Glomerular endothelial cell (primary cell): ENCODE measurements at places on chromosomes 4 and X. TPM values are rescaled to one million over a fixed set of nuclear protein-coding genes. Genes with fewer than 3 reads are reported as not detected.

- DNase-seq: no peak
Measured at GRCh38 chr4:120864969-120865368, 57.6 kb downstream of the PRDM5 start.

FAM9B gene
- total RNA-seq: not detected in 2 replicates

GRCh38 chrX:100512471-100512870, 72.3 kb upstream of the TNMD start:
- DNase-seq: no peak

DNA sequence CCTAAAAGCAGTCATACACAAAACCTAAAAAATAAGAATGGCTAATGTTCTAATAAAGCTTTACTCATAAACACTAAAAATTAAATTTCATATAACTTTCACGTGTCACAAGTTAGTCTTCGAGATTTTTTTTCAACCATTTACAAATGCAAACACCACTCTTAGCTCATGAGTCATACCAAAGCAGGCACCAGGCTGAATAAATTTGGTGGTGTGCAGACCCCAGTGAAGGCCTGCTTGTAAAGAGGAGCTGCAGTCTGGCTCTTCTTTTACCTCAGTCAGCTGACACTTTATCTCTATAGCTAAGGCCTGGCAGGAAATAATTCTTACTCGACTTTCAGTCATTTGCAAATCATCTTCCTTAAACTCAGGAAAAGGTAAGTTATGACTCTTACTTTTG, 37.4 kb downstream of the CLOCK start:
- no peak for DNase-seq

DNA sequence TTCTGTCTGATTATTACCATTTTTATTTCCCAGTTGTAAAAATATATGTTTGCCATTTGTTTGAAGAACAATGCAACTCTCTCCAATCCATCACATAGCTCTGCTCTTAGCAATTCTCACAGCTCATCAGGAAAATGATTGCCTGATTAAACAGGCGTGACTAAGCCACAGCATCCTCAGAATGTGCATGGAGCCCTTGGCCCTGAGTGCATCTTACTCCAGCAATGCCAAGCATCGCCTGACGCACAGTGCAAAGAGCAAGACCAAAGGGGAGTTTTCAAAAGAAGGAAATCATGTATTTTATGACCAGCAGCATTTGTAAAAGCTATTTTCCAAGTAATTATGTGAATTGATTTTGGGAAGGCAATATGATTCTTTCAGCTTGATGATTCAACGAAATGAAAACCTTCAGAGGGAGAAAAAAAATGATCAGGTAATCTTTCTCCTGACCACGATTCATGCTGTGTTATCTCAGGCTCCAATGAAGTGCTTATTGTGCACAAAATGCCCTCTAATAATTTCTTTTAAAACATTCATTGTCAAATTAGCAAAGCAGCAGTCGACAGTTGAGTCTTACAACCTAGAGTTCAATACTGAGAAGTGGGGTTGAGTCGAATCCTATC, 138.0 kb upstream of the FAM9B start:
- no peak for DNase-seq

SLC49A3 gene
- total RNA-seq: 6.9 and 10.0 TPM in 2 replicates

- no peak for DNase-seq
Measured at GRCh38 chrX:71439896-71440295, 73.7 kb downstream of the TAF1 start.

DNA sequence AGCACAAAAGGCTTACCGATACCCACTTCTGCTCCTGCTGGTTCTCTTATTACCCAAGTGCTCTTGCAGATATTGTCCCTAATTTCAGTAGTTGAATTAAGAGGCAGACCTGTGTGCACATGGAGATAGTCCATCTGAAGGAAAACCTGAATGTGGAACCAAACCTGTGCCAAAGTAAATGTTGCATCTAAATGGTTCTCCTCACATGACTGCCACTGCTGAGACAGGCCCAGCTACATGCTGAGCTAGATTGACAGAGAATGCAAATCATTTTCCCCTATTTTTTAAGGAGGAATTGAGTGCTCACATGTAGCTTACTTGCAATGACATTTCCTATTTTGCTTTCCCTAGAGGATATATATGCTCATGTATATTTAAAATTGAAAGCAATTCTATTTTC, 609.1 kb upstream of the TECRL start:
- no peak for DNase-seq

GRCh38 chr4:3690551-3691152, 75.5 kb upstream of the ADRA2C start:
- DNase-seq: no peak

DNA sequence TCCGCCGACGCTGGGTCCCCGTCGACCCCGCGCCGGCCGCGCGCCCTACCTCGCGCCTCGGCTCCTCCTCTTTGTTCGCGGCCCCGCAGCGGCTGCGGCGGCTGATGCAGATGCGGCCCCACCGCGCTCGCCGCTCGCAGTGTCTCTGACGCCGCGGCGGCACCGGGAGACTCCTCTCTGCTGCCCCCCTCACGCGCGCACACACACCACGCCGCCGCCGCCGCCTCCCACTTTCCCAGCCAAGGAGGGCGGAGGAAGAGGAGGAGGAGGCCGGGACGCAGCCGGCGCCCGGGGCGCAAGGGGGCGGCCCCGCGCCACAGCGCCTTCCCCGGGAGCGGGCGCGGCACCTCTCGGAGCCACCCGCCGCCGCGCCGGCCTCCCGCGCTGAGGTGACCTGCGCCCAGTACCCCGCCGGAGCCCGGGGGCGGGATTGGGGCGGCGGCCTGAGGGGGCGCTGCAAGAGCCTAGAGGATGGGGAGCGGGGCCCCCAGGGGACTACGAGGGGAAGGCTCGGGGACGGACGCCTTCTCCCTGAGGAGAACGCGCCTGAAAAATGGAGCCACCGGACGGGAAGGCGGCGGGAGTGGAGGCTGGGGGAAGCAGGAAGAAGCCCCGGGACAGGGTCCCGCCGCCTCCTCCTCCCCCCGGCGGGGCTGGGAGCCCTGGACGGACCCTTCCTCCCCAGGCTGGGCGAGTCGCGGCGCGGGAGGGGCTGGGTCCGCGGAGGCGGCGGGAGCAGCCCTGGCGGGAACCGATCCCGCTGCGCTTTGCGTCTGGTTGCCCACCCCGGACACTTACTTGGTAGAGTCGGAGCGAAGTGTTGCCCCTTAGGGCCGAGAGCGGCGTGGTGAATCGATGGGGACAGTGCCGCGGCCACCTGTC, at the start of gene SH3RF1:
Gene SH3RF1, minus strand, starts transcription at position 147 of the 882 bp plus-strand sequence. CDS start 1,744 bp downstream, outside the sequence.
- no peak for DNase-seq

TRIM61 gene
- total RNA-seq: not detected in 2 replicates

DNA sequence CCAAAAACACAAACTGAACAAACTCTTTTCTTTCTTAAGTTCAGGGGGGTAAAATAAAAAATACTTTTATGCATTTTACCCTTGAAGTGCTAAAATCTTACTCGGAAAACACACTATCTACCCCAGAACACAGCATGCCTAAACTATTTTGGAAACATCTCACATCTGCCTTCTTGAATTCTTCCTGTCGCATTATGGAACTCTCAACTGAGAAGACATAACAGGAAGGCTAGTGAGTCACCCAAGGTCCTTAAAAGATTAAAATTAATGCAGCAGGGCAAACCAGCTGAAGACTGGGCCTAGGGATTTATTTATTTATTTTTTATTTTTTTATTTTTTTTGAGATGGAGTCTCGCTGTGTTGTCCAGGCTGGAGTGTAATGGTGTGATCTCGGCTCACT, 208.2 kb downstream of the APBB2 start:
- no peak for DNase-seq

BEND2 gene
- not detected in 2 replicates for total RNA-seq

L1CAM gene
- 1.6 and 17.1 TPM in 2 replicates for total RNA-seq

DNA sequence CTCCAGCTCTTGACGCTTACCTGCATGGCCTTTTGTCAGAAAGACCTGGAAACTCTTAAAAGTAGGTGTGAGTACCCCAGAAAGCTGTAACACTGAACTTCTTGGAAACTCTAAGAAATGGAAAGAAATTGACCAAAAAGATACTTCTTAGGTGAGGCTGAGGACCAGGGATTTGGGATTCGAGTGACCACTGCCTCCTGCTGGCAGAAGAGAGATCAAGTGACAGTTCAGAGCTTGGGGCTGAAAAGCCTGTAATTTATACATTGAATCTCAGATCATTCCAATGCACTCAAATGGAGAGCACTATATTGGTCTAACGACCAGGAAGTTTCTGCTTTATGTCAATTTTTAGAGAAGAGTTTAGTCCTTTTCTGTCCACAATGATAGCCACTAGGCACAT, 204.6 kb downstream of the PDGFRA start:
- DNase-seq: no peak
